ENCODE measurements at places on chromosomes 16 and 17. TPM values are rescaled to one million over a fixed set of nuclear protein-coding genes. Genes with fewer than 3 reads are reported as not detected.

GRCh38 chr16:81556715-81557284 is 112.2 kb downstream of the CMIP start:
- DNase-seq: no peak

DNA sequence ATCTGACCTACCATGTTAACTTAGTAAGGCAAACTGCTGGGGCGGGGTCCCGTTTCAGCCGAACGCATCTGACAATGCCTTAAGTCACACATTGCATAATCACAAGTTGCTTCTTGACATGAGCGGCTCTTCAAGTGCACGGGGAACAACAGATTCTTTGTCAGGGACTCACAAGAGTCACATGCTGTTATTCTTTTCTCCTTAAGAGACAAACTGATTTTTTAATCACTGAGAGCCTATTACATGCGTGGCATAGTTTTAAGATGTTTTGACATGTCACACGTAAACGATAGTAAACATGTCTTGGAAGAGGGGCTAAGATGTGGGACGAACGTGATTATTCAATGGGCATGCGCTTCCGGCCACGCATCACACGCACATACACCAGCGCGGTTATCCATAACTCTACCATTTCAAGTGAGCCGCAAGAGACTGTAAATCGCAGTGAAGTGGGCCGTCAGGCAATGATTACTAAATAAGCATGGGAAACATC is 63.4 kb downstream of the ADCY9 start:
- DNase-seq: peak; percentile 30

DNA sequence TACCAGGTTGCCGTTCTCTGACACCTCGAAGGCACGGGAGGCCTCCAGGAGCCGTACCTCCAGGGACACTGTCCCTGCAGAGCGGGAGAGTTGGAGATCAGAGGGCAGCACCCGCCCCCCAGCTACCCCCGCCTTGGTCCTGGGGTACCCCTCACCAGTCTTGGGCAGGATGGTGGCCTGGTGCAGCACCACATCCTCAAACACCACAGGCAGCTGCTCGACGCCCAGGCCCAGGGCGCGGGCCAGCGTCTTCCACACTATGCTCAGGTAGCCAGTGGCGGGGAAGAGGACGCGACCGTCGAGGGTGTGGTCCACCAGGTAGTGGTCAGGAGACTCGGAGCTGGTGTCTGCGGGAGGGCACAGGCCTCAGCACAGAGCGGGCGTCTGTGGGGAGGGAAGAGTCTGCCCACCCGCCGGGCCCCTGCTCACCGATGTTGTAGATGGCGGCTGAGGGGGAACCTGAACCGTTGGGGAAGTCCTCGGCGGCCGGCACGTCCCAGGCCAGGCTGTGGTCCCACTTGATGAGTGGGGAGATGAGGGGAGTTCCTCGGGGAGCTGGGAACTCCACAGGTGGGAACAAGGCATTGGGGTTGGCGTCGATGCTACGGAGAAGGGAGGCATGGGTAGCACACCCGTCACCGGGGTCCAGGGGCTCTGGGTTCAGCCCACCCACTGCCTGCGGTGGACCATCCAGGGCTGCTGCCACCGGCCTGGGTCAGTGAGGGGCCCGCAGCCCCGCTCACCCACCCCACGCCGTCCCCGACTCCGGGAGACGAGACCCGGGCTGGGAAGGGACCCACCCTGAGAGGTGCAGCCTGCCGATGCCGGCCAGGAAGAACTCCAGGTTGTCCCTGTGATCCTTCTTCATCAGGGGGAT is 9.8 kb downstream of the FASN start:
- no peak for DNase-seq

GRCh38 chr17:33596899-33597298 is 303.8 kb upstream of the ASIC2 start:
- no peak for DNase-seq

The SHBG gene
- 1.9 TPM for total RNA-seq

- DNase-seq: no peak
These were observed 21.0 kb downstream of the CYB5D2 start for GRCh38 chr17:4163951-4164350.

GRCh38 chr17:48542114-48542656 is 2.7 kb downstream of the HOXB2 start:
- peak; percentile 75 for DNase-seq

DNA sequence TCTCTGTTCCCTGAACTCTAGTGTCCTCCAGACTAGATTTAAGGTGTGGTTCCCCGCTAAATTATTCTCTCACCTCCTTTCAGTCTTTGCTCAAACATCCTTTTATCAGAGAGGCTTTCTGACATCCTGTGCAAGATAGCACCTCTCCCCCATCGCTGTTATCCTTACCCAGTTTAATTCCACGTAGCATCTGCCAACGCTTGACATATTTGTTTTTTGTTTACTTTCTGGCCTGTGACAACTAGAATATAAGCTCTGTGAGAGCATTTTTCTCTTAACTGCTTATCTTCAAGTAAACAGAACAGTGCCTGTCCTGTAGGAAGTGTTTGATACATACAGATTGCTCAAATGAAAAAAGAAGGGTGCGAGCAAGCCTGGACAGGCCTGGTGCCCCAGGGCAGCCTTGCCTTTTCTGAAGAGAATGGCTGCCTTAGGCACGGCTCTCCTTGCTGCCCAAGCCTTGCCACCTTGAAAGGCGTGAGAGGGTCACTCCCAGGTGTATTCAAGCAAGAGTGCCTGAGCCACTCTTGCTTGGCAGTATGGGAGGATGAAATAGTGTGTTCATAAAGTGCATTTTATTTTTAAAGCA is 9.7 kb downstream of the DYNLL2 start:
- DNase-seq: peak; percentile 13

DNA sequence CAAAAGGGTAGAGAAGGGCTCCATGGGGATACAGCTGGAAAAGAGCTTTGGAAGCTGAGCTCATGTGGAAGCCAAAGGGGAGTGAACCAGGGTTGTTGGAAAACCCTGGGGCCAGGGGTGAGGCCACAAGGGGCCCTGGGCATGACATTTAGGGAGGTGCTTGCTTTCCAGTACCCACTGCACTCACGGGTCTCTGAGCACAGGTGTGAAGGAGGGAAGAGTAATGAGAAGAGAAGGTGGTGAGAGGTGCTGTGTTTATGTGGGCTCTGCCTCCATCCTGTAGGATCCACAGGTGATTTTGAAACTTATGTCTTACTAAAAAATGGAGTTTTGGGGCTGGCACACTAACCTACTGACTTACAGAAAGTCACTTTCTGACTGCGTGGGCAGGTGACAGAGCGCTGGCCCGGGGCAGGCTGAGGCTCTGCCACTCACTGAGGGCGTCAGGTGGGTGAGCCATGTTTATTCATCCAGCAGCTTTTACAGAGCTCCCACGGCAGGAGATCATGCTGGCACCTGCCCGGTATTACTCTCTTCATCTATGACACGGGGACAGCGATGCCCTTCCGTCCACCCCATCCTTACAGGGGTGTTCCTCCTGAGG is 18.9 kb downstream of the KSR1 start:
- DNase-seq: no peak

DNA sequence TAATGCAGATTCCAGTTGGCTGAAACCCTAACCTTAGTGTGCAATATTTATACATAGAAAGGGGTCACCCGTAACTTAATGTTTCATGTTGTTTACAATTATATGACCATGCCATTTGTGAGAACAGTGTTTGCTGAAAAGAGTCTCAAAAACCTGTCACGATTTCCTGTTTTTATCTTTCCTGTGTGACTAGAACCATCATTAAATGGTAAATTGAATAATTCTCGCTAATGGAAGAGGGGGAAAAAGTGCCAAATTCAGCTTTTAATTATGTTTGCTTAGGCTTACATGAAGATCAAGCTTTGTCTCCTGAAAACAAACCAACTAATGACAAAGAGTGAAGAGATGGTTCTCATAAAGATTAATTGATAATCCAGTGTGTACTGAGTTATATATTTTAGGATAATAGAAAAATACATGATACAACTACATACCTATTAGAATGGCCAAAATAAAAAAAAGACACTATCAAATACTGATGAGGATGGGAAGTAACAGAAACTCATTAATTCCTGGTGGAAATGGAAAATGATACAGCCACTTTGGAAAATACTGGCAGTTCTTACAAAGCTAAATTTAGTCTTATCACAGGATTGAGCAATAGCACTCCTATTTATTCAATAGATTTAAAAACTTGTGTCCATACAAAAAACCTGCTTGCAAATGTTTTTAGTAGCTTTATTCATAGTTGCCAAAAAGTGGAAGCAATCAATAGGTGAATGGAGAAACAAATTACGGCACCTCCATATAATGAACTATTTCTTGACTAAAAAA is 141.7 kb downstream of the CDK5R1 start:
- no peak for DNase-seq

DNA sequence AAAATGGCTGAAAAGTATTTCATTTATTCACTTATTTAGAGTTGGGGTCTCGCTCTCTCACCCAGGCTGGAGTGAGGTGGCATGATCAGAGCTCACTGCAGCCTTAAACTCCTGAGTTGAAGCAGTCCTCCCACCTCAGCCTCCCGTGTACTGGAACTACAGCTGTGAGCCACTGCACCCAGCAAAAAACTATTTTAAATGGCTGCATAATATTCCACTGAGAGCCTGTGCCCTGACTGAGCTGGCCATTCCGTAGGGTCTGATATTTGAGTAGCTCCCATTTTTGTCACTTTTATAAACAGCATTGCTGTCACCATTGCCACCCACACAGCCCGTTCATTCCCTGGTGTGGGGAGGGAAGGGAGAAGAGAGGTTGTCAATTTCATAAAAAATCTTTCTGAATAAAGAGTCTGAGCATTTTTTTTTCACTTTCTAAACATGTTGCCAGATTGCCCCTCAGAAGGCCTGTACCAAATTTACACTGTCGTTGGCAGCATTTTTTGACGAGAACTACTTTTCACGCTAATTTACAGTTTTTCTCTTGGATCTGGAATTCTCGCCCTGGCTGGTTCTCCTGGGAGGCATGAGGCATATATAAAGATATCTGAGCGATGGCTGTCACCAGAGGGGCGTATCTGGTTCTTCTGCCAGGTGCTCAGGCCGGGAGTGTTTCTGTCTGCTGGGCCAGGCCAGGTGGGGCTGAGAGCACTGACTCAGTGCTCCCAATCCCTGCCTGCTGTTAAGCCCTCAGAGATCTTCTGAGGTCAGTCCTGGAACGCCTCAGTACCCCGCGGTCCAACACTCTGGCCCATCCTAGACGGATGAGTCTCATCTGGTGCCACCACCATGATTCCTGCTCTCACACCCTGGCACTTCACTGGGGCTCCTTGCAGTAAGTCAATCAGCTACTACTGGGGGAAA is 7.2 kb upstream of the KIFC3 start:
- no peak for DNase-seq

- peak; percentile 65 for DNase-seq
These were observed 30.2 kb downstream of the SPACA3 start for GRCh38 chr17:33021731-33022408.

The DNASE1L2 gene
- total RNA-seq: 0.35 TPM
